Stimulated activated CD8-positive, alpha-beta memory T cell treated with anti-CD3 and anti-CD28 coated beads, Interleukin-15, amount 100 ng/mL, for 48 hours (primary cell): ENCODE measurements at places on chromosomes 11 and 22.

DNA sequence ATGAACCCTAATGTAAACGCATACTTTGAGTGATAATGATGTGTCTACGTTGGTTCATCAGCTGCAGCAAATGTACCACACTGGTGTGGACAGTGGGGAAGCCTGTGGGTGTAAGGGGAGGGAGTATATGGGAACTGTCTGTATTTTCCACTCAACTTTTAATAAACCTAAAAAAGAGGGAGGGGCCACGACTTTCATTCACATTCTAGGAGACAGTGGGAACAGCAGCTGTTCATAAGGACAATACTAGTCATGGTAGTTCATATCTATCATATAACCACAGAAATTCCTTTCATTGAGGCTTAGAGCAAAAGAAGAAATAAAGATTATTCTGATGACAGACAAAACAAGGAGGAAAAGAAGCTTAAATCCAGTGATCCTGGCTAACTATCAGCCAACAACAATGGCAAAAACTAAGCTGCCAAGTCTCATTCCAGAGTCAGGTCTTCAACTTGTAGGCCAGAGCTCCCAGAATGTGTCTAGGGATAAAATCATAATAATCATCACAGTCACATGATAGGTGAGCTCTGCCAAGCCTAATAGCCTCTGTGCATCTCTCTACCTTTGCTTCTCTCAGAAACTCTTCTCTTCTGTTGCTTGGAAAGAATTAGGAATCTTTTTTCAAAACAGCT, 59.4 kb upstream of the CHRM4 start:
- no peak for DNase-seq

GRCh38 chr11:95925011-95925410, 1.1 kb upstream of the MTMR2 start:
- no peak for DNase-seq

DNA sequence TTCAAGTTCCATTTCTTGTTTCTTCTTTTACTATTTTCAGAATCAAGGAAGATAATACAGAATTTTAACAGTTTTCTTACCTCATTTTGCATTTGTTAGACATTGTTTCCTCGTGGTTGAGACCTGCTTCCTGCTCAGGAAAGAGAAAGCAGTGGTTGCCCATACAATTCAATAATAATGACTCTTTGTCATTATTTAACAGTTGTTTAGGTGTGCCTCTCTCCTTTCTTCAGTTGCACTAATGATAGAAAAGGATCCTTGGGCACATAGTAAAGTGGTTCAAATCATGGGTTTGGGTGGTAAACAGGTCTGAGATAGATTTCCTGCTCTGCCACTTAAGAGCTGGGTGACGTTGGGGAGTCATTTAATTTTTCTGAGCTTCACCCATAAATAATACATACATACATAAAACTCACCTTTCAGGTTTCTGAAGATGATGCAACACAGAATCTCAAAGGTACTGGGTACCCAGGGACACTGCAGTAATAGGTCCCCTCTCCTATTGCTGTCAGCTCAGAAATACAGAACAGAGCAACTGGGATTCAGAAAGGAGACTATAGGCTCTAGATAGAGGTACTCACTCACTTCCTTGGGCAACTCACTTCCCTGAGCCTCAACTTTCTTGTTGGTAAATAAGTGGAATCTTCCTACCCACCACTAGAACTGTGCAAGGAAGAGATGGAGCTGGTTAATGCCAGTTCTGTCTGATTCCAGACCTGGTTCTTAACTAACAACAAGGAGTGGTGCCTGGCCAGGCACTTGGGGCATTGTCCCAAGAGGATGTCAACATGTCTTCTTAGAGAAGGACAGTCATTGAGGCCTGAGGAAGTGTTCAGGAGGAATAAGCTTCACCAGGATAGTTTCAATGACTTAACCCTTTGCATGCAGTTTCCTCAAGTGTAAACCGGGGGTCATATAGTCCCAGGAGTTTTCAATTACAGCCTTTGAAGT, 34.9 kb downstream of the CD44 start:
- DNase-seq: no peak

GRCh38 chr22:37002633-37003032, 16.6 kb downstream of the TST start:
- DNase-seq: no peak

- DNase-seq: no peak
Observed at GRCh38 chr11:57476047-57476756, 15.9 kb downstream of the RTN4RL2 start.

DNA sequence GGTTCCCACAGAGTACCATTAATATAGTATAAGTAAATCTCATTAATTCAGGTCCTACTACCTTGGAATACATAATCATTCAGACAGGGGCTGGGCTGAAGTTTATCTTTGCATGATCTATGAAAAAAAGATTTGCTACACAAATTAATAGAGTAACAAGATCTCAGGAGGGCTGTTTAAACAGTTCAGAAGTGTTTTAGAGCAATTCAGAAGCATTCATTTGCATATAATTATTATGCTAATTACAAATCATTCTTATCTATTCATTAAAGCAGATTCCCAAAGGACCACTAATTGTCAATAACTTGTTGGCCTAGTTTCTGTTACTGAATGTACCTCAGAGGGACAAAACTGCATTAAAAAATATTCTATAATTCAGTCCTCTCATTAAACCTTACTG, 40.5 kb downstream of the PITPNB start:
- no peak for DNase-seq

- no peak for DNase-seq
Observed at GRCh38 chr22:22927888-22928665, 40.5 kb downstream of the IGLL5 start.

GRCh38 chr22:31279821-31280505, 12.3 kb downstream of the PIK3IP1 start:
- no peak for DNase-seq

- DNase-seq: no peak
Observed at GRCh38 chr11:12674936-12675696, 895 bp downstream of the TEAD1 start.

DNA sequence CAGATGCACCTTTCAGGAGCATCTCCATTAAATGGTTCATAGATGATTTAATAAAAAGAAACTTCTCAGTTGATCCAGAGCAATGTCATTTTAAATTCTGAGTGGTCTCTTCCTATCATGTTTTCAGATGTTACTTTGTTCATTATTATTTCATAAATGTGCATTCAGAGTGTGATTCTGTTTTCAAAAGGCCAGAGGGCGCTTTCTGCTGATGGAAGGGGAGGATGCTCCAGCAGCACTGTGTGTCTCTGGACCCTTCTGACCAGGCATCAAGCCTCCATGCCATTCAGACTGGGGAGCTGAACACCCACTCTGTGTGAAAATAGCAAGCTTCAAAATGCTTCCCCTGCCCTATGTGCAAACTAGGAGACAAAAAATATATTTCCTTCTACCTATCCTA, 23.9 kb upstream of the CRTAM start:
- no peak for DNase-seq

- DNase-seq: no peak
Observed at GRCh38 chr11:121795174-121795573, 320.8 kb downstream of the BLID start.

DNA sequence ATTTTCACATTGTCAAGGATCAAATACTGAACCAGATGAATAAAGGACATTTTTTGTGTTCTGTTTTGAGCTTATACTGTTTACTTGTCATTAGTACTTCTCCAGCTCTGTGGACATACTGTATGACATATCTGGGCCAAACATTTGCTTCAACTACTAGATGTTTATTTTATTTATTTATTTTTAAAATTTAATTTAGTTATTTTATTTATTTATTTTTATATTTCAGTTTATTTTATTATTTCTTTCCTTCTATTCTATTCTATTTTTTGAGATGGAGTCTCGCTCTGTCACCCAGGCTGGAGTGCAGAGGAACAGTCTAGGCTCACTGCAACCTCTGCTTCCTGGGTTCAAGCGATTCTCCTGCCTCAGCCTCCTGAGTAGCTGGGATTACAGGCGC, 37.0 kb downstream of the HORMAD2 start:
- no peak for DNase-seq
